HS-27A (cell line): ENCODE measurements at places on chromosomes 6 and 20.

GRCh38 chr6:24858177-24858653 lies 59.5 kb upstream of the ARMH2 start:
- no peak for DNase-seq

DNA sequence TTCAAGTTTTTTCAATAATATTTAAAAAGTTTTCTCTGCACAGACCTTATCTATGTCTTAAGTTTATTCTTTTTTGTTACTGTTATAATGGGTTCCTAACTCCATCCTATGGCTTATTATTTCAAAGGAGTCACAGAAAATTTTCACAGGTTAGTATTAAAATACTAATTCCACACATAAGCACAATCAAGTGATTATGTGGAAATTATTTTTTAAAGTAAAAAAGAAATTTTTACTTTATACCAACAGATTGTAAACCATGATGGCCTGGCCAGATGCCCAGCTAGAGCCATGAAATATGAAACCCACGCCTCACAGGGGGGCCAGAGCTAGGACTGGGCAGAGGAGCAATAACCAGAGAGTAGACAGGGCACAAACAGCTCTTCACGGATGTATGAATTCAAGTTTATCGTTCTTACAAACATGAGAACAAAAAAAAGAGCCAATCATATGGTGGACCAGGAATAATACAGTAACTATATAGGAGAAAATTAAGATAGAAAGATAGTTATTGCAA lies 34.0 kb downstream of the NUDT3 start:
- peak; percentile 43 for DNase-seq

- no peak for DNase-seq
Observed at GRCh38 chr6:139846538-139847456, 472.3 kb upstream of the CITED2 start.

- DNase-seq: peak; percentile 70
Observed at GRCh38 chr6:133951881-133952814, 876 bp upstream of the TBPL1 start.

DNA sequence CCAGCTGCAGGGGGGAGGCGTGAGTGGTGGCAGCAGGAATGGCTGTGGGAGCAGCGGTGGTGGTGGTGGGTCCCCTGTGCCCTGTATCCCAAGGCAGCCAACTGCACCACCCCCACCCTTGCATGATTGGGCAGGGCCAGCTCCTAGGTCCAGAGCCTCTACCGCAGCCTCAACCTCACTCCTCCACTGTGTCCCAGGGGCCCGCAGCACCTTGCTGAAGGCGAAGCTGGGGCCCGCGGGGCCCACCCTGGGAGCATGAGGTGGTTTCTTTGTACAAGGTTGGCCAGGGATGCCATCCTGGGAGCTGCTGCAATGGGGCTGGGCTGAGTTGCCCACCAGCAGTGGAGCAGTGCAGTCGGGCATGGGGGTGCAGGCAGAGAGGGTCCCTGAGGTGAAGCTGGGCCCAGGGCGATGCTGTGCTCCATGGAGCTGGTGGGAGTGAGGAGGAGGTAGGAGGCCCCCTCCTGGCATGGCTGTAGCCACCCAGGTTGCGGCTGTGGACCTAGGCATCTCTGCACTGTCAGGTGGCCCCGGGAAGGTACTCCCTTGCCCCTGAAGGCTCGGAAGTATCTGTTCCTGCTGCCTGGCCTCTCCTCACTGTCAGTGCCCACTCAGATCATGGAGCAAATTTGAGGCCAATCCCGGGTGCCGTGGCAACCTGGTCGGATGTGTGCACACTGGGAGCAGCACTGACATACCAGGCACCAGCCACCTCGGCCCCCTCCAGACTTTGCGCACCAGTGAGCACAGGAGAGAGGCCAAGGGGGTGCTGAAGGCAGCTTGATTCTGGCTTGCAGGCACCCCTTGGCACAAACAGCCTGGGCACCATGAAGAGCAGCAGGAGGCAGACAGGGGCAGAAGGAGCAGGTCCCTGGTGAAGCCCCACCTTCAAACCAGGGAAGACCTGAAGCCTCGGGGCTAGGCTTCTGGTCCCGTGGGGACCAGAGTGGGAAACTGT lies 60.2 kb upstream of the L3MBTL3 start:
- DNase-seq: no peak

GRCh38 chr6:168828035-168828434 lies 387.1 kb downstream of the SMOC2 start:
- DNase-seq: no peak

GRCh38 chr20:58001381-58001780 lies 227.1 kb downstream of the ANKRD60 start:
- no peak for DNase-seq

GRCh38 chr6:137850816-137851602 lies 16.1 kb upstream of the TNFAIP3 start:
- no peak for DNase-seq
